Melanocyte of skin (primary cell): ENCODE measurements at places on chromosomes 2 and 18. TPM values are rescaled to one million over a fixed set of nuclear protein-coding genes. Genes with fewer than 3 reads are reported as not detected.

Gene EML6
- 0.33 and 0.93 TPM in 2 replicates for total RNA-seq

Gene CDH7
- total RNA-seq, result under 0.01 TPM in 1 of 2 replicates, not detected in the other

Gene GALNT14
- total RNA-seq, result 12.0 and 29.8 TPM in 2 replicates

Gene MAL
- total RNA-seq, result 25.8 and 98.5 TPM in 2 replicates

Gene DSEL
- total RNA-seq, result 2.7 and 3.5 TPM in 2 replicates

Gene SERPINB7
- total RNA-seq, result not detected in 2 replicates

Gene INPP5D
- total RNA-seq, result under 0.01 TPM in 1 of 2 replicates, not detected in the other

Gene SLC14A1
- not detected in 2 replicates for total RNA-seq

Gene DYTN
- total RNA-seq, result not detected in 2 replicates

Gene GPR35
- total RNA-seq, result 0.34 and 0.36 TPM in 2 replicates

Gene LAMA1
- total RNA-seq, result 122 and 231 TPM in 2 replicates

Gene ST6GAL2
- total RNA-seq, result not detected in 2 replicates

Gene GKN1
- total RNA-seq, result not detected in 2 replicates

Gene UBE2F
- total RNA-seq, result 57.1 and 58.2 TPM in 2 replicates

Gene EMILIN2
- total RNA-seq, result 19.3 and 22.5 TPM in 2 replicates

Gene DNAJC5G
- not detected in 2 replicates for total RNA-seq

Gene TXNDC2
- not detected in 2 replicates for total RNA-seq

Gene ACADL
- not detected in 2 replicates for total RNA-seq

Gene MBD2
- total RNA-seq, result 15.0 and 21.6 TPM in 2 replicates

Gene NT5DC4
- total RNA-seq, result not detected in 2 replicates

Gene GLI2
- under 0.01 TPM in 2 replicates for total RNA-seq

Gene MARCO
- not detected in 2 replicates for total RNA-seq

Gene GPR45
- total RNA-seq, result not detected in 2 replicates

Gene DAW1
- total RNA-seq, result under 0.01 TPM in 1 of 2 replicates, not detected in the other

Gene CERKL
- not detected in 2 replicates for total RNA-seq

Gene AGXT
- not detected in 2 replicates for total RNA-seq

Gene SIX2
- total RNA-seq, result 0.36 TPM in 1 of 2 replicates, not detected in the other

Gene TCF23
- total RNA-seq, result not detected in 2 replicates

Gene EMX1
- total RNA-seq, result not detected in 2 replicates

Gene CHPF
- 156 and 219 TPM in 2 replicates for total RNA-seq

Gene CCDC148
- 0.33 and 0.46 TPM in 2 replicates for total RNA-seq

Gene FER1L5
- under 0.01 TPM in 1 of 2 replicates, not detected in the other for total RNA-seq

Gene PLEK
- not detected in 2 replicates for total RNA-seq

Gene KLHL41
- total RNA-seq, result 4.5 and 10.2 TPM in 2 replicates

Gene DYNAP
- not detected in 2 replicates for total RNA-seq

Gene EVA1A
- 64.7 and 110 TPM in 2 replicates for total RNA-seq

Gene ARHGAP25
- total RNA-seq, result 0.67 TPM in 1 of 2 replicates, not detected in the other

Gene FRZB
- 0.34 and 3.3 TPM in 2 replicates for total RNA-seq

Gene VWA3B
- not detected in 2 replicates for total RNA-seq

Gene STAT4
- 0.46 and 0.67 TPM in 2 replicates for total RNA-seq

Gene MC5R
- total RNA-seq, result not detected in 2 replicates

Gene ERMN
- total RNA-seq, result under 0.01 and 0.34 TPM in 2 replicates

Gene LOXHD1
- not detected in 2 replicates for total RNA-seq

Gene HRH4
- total RNA-seq, result 0.36 TPM in 1 of 2 replicates, not detected in the other

Gene RAB17
- 17.2 and 59.6 TPM in 2 replicates for total RNA-seq

Gene PPIG
- 16.2 and 21.8 TPM in 2 replicates for total RNA-seq

Gene GTF2A1L
- 0.36 TPM in 1 of 2 replicates, not detected in the other for total RNA-seq

Gene MATN3
- total RNA-seq, result 1.0 and 1.1 TPM in 2 replicates

Gene RSAD2
- 19.6 and 72.6 TPM in 2 replicates for total RNA-seq

Gene MSH6
- total RNA-seq, result 32.0 and 37.1 TPM in 2 replicates

Gene SLC19A3
- 6.7 and 7.9 TPM in 2 replicates for total RNA-seq

Gene C2orf78
- not detected in 2 replicates for total RNA-seq

Gene LDLRAD4
- total RNA-seq, result 4.0 and 10.2 TPM in 2 replicates

Gene CDKL4
- total RNA-seq, result 0.67 and 1.4 TPM in 2 replicates
